ENCODE measurements at places on chromosomes 5 and 9. TPM values are rescaled to one million over a fixed set of nuclear protein-coding genes. Genes with fewer than 3 reads are reported as not detected.

DNA sequence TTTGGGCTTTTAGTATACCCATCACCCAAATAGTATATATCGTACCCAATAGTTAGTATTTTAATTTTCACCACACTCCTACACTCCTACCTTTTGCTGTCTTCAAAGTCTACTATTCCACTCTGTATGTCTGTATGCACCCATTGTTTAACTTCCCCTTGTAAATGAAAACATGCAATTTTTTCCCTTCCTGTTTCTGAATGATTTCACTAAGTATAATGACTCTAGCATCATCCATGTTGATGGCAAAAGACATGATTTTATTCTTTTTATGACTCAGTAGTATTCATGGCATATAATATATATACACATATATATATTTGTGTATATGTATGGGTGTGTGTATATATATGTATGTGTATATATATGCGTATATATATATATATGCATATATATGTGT, 63.1 kb upstream of the FAM174A start:
- no peak for DNase-seq

- DNase-seq: peak; percentile 82
These were observed 39.6 kb downstream of the SFXN1 start for GRCh38 chr5:175517824-175518450.

DNA sequence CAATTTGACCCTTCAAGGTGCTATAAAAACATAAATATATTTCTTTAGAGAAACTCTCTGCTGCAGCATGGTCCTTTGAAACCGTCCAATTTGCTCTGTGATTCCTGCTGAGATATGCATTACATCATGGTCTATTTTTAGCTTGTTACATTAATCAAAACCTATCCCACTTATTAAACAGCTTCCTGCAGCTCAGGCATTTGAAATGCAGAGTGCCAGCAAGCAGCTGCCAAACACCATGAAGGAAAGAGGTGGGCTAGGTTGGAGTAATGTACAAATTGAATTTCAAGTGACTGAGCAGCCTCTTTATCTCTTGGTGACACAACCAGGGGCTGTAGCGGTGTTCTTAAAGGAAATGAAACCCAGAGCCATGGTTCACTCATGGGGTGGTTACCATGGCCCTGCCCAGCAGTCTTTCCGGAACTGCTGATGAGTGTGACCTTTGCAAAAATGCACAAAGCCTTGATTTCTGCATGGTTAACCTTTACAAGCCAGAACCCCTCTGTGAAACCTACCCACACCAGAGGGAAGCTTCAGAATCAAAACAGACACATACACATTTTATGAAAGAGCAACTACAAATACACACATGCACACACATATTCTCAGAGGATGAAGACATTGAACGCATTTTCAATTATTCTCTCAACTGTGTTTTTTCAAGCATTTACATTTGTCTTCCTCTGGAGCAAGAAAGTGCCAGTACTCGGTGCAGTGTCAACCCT, 155.8 kb upstream of the ZNF608 start:
- peak; percentile 61 for DNase-seq

- DNase-seq: peak; percentile 68
These were observed 132.3 kb upstream of the SLIT3 start for GRCh38 chr5:169433221-169433651.

DNA sequence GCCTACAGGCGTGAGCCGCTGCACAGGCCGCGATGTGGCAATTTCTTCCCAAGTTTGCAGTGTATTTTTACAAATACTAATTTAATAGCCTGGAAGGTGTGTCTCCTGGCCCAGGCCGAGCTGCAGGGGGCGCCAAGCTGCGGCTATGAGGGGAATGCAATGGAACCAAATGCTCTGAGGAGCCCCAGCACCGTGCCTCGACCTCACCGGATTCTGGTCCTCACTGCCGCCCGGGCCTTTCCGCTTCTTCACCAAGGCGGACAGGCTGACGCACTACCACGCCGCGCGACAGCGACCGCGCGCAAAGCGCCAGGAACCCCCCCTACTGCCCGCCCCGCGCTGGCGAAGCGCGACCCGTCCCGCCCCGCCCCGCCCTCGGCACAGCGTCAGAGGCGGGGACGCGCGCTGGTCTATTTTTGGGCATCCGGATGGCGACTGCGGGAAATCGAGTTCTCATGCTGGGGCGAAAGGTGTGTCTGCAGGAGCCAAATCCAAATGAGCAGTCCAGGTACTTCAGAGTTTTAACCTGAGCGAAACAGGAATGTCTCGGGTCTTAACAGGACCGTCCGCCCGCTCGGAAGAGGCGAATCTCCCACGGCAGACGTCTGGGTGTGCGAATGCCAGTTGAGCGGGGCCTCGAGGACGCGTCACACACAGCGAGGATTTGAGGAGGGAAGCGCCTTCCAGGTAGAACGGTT, 31.7 kb upstream of the PRXL2C start:
- DNase-seq: peak; percentile 64

DNA sequence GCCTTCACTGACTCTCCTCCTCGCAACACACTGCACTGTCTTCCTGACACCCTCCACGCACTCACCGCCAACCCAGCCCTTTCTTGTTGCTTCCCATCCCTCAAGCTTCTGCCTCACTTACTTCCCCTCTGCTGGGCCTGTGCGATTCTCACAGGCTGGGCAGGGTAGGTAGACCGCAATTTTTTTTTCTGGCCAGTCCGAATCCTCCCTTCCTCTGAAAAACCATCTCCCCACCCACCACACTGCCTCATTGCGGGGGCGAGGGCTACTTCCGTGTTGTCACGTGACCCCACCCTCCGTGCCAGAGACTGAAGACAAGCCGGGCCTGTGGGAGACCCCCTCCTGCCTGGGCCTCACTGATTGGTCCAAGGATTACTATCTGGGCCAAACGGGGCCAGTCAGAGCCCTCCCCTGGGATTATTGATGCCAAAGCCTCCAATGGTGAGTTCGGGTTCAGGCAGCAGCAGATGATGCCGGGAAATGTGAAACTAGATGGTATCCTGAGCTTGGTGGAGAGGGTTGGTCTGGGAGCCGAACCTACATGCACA, 73.1 kb downstream of the STK10 start:
- DNase-seq: no peak

DNA sequence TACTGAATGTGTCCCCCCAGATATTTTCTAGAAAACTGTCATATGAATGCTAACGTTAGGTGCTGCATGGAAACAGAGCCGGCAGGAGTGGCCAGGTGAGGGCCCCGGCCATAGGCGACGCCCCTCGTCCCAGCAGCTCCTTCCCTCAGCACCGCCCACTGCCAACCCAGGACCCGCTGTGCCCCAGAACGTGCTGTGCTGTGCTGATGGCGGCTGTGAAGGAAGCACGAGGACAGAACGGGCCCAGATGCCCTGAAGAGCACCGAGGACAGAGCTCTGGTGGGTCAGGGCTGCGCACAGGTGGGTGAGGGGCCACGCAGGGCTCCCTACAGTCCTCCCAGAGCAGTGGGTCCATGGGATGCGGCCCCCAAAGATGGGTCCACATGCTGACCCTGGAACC, 30.3 kb downstream of the LPCAT1 start:
- DNase-seq: no peak

- DNase-seq: no peak
These were observed 35.6 kb downstream of the SKIC3 start for GRCh38 chr5:95519151-95519550.

DNA sequence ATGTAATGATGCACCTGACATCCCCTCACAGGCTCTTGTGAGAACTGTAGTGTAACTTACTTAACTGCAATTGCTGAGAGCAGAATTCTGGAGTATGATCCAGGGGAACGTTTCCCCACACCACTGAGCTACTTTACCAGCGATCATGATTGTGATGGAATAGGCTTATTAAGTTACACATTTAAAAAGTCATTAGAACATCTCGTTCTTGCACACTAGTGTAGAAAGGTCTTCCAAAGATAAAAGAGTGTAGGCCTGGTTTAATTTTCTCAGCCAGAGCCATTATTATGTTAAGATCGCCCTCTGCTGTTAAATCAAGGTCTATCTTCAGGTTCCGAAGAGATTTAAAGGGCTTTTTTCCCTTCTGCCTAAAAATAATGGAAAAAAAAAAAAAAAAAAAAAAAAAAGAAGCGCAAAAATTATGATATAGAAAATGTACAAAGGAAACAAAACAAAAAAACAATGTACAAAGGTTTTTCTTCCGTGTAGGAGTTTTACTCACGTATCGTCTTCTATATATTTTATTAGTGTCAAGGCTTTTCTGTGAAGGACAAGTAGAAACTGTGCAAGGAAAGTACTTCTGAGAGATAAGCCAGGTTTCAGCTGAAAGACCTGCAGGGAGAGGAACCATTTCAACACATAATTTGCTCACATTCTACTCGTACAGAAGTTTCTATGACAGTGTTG, 18.6 kb upstream of the MOB3B start:
- peak; percentile 73 for DNase-seq

Gene TNFSF8
- not detected for total RNA-seq

Gene FYB1
- 0.54 TPM for total RNA-seq

Gene CNTNAP3B
- 6.4 TPM for total RNA-seq

Gene SLC28A3
- total RNA-seq: 0.16 TPM

Gene OSMR
- 57.2 TPM for total RNA-seq

Gene GNA14
- 6.1 TPM for total RNA-seq

Gene FGF18
- total RNA-seq: not detected
